ENCODE measurements at places on chromosomes 16 and 17. TPM values are rescaled to one million over a fixed set of nuclear protein-coding genes. Genes with fewer than 3 reads are reported as not detected.
A peak's percentile ranks its signal among the peaks of the same experiment; 100 is the strongest.

- peak overlapping the region; percentile 82 for H3K27ac ChIP-seq
- DNase-seq: no peak
- H3K4me3 ChIP-seq: peak overlapping the region; percentile 78
- H3K36me3 ChIP-seq: no peaks in the 10 kb centered on the region
- H3K27me3 ChIP-seq: no peaks in the 10 kb centered on the region
Observed at GRCh38 chr17:73309727-73310596, 1.8 kb downstream of the CDC42EP4 start.

- H3K36me3 ChIP-seq: no peaks in the 10 kb centered on the region
- peak; percentile 38 for DNase-seq
Observed at GRCh38 chr17:6269478-6269877, 165.4 kb downstream of the AIPL1 start.

- H3K27ac ChIP-seq: no peak overlapping the region
- no peak for DNase-seq
- peak overlapping the region; percentile 26 for H3K4me3 ChIP-seq
- H3K4me1 ChIP-seq: peaks cover 21% of the 10 kb centered on the region
Observed at GRCh38 chr17:77880711-77881450, 77.6 kb upstream of the TNRC6C start.

TBC1D3 gene
- total RNA-seq: not detected

GRCh38 chr16:48810803-48811453 is 200.9 kb upstream of the N4BP1 start:
- peaks cover 9% of the 10 kb centered on the region for H3K27me3 ChIP-seq
- H3K4me3 ChIP-seq: no peak overlapping the region
- no peak for DNase-seq

DNA sequence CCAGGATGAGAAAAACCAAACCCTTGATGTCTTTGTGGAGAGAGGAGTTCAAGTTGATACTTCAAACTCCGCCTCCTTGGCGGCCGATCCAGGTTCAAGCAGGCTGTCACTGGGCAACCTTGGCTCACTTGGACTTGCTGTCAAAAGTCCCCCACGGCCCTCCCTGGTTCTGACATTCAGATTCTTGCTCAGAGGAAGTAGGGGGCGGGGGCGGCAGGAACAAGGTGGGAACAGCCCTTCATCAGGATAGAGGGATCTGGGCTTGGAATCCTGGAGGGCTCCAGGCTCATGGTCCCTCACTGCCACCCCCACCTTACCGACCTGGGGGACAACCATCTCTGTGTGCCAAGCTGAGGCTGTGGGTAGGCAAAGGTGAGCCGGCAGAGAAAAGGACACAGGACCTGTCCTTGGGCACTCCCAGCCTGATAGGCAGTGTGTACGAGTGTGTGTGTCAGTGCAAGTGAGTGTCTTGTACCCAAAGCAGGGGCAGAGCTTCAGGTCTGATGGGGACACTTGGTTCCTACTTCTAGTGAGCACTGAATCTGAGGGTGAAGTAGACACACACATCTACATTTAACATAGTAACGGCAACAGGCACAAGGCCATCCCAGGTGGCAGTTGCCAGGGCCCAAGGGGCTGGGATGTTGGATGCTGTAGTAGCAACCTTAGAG is 6.6 kb upstream of the TSPOAP1 start:
- no peak overlapping the region for H3K4me3 ChIP-seq
- no peak for DNase-seq
- peaks cover 32% of the 10 kb centered on the region for H3K4me1 ChIP-seq
- no peaks in the 10 kb centered on the region for H3K27me3 ChIP-seq
- no peak overlapping the region for H3K27ac ChIP-seq
- H3K36me3 ChIP-seq: no peaks in the 10 kb centered on the region

- no peaks in the 10 kb centered on the region for H3K27me3 ChIP-seq
- H3K36me3 ChIP-seq: no peaks in the 10 kb centered on the region
- H3K4me3 ChIP-seq: no peak overlapping the region
- H3K4me1 ChIP-seq: peaks cover 25% of the 10 kb centered on the region
Observed at GRCh38 chr17:8611619-8612298, 18.8 kb downstream of the MYH10 start.

DNA sequence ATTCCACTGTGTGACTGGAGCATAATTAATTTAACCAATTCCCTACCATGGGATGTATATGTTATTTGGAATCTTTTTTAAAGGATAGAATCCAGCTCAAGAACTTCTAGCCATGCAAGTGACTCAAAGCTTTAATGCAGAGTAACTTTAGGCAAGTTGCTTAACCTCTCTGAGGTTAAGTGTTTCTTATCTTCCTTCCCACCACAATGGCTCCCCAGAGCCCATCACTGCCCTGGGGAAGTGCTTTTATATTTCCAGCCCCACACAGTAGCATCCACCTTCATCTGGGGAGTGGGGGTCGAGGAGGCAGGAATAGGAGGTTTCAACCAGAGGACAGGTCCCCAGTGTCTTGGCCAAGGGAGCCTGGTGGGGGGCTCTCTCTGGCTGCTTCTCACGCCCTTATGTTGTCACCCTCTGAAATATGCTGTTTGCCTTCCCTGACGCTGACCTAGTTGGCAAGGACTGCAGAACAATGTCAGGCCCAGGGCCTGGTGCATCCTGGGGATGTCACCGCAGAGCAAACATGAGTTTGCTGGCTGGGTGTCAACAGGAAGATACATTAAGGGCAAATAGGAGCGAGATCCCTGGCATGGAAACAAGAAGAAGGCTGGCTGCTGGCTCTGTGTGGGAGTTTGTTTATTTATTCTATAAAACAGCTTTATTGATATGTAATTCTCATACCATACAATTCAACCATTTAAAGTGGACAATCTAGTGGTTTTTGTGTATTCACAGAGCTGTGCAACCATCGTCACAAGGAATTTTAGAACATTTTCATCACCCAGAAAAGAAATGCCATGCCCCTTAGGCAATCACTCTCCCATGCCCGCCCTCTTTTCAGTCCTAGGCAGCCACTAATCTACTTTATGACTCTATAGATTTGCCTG is 46.6 kb upstream of the WSB1 start:
- H3K4me3 ChIP-seq: no peak overlapping the region
- DNase-seq: peak; percentile 66
- H3K36me3 ChIP-seq: no peaks in the 10 kb centered on the region
- no peaks in the 10 kb centered on the region for H3K27me3 ChIP-seq
- no peaks in the 10 kb centered on the region for H3K4me1 ChIP-seq
- H3K27ac ChIP-seq: no peak overlapping the region

STX8 gene
- total RNA-seq: 54.4 TPM

TBC1D3B gene
- 9.8 TPM for total RNA-seq

RASD1 gene
- 0.48 TPM for total RNA-seq

DNA sequence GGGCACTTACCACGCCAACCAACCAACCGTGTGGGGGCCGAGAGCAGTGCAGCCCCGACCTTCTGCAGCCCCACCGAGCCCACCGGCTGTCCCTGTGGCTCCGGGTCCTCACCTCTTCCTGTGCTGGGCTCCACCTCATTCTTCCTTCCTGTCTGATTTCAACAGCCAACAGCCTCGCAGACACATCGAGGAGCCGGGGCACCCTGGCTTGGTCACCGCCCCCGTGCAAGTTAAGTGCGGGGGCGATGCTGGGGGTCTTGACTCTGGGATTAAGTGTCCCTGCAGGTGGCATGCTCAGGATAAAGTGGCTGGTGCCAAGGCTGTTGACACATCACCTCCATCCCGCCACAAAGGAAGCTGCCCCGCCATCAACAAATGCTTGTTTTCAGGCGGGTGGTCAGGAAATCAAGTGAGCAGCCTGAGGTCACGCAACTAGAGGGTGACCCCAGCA is at the start of gene NLRC3:
Gene NLRC3, minus strand, starts transcription at position 102 of the 451 bp plus-strand sequence. CDS start 12,367 bp downstream, outside the sequence.
- H3K27ac ChIP-seq: no peak within 1 kb of the TSS
- no peak for DNase-seq
- H3K36me3 ChIP-seq: no peaks in the 10 kb centered on the region
- H3K27me3 ChIP-seq: no peaks in the 10 kb centered on the region

- H3K36me3 ChIP-seq: no peaks in the 10 kb centered on the region
- no peak for DNase-seq
- peaks cover 21% of the 10 kb centered on the region for H3K4me1 ChIP-seq
- H3K4me3 ChIP-seq: peak overlapping the region; percentile 44
Observed at GRCh38 chr16:31487071-31487719, 4.3 kb downstream of the SLC5A2 start.

- no peaks in the 10 kb centered on the region for H3K36me3 ChIP-seq
- no peak overlapping the region for H3K27ac ChIP-seq
- H3K4me3 ChIP-seq: no peak overlapping the region
- no peak for DNase-seq
Observed at GRCh38 chr17:58401287-58401686, 16.0 kb downstream of the RNF43 start.

MYOCD gene
- total RNA-seq: 1.4 TPM

DNA sequence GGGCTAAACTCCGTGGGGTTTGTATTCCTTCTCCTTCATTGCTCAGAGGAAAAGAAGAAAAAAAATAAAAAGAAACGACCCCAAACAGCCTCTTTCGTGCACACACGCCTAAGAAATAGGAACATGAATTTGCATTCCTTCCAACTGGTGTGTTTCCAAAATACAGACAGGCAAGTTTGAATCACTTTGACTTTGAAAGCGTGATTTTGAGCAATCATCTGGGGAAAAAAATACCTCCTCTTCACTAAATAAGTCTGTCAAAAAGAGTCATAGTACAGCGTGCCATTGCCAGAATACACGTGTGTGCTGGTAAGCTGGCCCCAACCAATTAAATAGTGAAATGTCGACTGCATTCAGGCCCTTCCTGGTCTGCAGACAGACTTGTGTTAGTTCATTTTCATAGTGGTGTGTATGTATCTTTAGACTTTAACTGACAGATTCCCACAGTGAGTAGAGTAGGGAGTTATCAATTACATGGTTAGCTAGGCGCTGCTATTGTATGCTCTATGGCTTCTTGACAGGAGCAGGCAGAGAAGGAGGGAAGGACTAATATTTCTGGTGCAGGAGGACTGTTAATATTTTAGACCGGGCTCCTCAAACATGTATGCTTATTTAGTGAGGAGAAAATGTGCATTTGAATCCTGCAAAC is 618.3 kb downstream of the MAF start:
- no peaks in the 10 kb centered on the region for H3K27me3 ChIP-seq
- H3K27ac ChIP-seq: no peak overlapping the region
- H3K36me3 ChIP-seq: no peaks in the 10 kb centered on the region
- H3K4me1 ChIP-seq: no peaks in the 10 kb centered on the region

DNA sequence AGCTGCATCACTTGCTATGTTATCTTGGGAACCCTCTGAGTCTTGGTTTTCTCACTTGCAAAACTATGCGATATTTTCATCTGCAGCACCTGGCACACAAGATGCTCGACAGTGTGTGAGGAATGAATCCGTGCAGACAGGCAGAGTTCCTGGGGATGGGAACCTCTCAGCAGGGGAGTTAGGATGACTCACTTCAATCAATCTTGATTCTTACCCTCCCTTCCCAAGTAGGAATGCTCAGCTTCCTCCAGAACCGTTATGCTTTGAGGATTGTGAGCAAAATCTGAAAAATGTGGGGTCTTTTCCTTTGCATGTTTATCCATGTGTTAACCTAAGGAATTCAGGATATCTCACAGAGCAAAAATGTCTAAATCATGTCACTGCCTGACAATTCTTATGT is 68.9 kb upstream of the HNF1B start:
- no peaks in the 10 kb centered on the region for H3K27me3 ChIP-seq
- peaks cover 23% of the 10 kb centered on the region for H3K4me1 ChIP-seq

ABCA9 gene
- total RNA-seq: 0.16 TPM

GRCh38 chr17:11944587-11944986 is 52.7 kb downstream of the ZNF18 start:
- no peaks in the 10 kb centered on the region for H3K36me3 ChIP-seq
- H3K27ac ChIP-seq: no peak overlapping the region
- DNase-seq: peak; percentile 34
- H3K4me3 ChIP-seq: no peak overlapping the region

DNA sequence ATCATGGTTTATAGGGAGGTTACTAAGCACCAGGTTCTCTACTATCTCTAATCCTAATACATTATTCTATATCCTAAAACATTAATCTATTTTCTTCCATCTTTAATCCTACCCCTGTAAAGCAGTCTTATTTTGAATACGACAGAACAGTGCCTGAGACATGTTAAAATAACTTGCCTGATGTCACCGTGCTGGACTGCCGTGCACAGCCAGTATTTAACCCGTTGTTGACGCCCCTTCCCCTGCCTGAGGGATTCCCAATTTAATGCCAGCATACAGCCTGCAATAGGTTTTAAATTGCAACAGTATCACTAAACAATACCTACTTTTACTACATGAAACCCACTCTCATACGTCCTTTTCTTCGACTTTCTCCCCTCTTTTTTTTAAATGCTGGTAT is 133.3 kb downstream of the PARN start:
- no peaks in the 10 kb centered on the region for H3K36me3 ChIP-seq
- H3K4me3 ChIP-seq: no peak overlapping the region
- no peak overlapping the region for H3K27ac ChIP-seq
- no peak for DNase-seq
- peaks cover 26% of the 10 kb centered on the region for H3K4me1 ChIP-seq

DNA sequence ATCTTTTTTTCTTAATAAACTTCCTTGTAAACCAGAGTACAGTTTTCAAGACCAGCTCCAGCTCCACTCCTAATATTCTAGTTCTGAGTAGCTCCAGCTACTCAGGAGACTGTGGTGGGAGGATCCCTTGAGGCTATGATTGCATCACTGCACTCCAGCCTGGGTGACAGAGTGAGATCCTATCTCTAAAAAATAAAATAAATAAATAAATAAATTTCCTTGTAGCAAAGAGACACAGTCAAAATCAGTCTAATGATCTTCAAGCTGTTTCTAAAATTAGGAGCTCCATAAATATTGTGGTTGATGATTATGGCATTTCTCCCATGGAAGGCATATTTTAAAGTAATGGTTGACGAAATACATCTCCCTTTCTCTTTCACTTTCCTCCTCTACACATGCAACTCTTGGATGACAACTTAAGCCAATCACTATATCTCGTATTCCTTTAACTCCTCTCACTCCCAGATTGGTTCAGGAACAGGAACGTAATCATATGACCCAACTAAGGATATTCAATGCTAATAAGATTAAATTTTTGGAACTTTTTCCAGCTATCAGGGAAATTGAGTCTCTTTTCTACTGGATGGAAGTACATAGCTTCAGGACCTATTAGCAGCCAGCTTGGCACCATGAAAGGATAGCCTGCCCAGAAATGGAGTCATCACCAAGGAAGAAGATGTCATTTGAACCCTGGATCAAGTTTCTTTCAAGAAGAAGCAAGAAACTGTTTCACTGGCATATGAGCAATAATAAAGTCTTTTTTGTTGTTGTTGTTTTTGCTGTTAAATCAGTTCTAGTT is 42.1 kb upstream of the TAOK1 start:
- H3K4me3 ChIP-seq: no peak overlapping the region
- no peaks in the 10 kb centered on the region for H3K36me3 ChIP-seq
- peaks cover 9% of the 10 kb centered on the region for H3K27me3 ChIP-seq
- H3K27ac ChIP-seq: no peak overlapping the region
- H3K4me1 ChIP-seq: no peaks in the 10 kb centered on the region

DNA sequence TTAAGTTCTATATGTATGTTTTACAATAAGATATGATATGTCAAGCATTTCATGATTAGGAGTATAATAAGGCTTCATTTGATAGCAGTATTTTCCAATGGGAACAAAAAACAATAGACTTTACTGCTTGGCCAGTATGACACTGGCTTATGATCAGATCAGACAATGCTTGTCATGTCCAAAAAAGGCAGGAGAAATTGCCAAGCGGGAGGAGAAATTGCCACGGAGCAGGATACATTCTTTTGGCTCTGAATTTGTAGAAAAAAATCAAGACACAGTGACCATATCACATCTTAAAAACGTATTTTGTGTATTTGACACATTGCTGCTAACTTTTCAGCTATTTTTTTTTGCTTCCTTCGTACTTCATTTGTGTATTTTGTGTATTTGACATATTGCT is 404.1 kb downstream of the CNTNAP4 start:
- H3K4me3 ChIP-seq: no peak overlapping the region
- no peaks in the 10 kb centered on the region for H3K27me3 ChIP-seq
- no peaks in the 10 kb centered on the region for H3K4me1 ChIP-seq
- H3K36me3 ChIP-seq: no peaks in the 10 kb centered on the region
- DNase-seq: no peak
- H3K27ac ChIP-seq: no peak overlapping the region

All from astrocyte (in vitro differentiated cells and primary cell).